ENCODE measurements at places on chromosomes 2 and 18.
A peak's percentile ranks its signal among the peaks of the same experiment; 100 is the strongest.

DNA sequence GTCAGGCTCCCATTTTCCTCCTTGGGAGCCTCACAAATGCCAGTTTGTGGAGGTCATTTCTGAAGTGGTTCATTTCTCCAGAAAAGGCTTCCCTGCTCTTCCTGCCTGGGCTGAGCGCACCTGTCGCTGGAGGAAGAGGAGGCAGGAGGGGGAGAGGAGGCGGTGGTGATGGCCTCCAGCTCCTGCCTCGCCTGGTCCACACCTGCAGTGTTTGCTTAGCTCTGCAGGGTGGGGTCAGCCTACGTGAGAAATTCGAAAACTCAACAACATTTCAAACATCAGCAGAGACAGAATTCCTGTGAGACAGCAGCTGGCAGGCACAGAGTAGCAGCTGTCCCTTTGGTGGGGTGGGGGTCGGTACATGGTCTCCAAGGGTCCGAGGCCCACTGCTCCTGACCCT, 7.9 kb downstream of the IMPA2 start:
- no peak for DNase-seq

- DNase-seq: no peak
Measured at GRCh38 chr18:8366656-8367055, 242.6 kb upstream of the RAB12 start.

DNA sequence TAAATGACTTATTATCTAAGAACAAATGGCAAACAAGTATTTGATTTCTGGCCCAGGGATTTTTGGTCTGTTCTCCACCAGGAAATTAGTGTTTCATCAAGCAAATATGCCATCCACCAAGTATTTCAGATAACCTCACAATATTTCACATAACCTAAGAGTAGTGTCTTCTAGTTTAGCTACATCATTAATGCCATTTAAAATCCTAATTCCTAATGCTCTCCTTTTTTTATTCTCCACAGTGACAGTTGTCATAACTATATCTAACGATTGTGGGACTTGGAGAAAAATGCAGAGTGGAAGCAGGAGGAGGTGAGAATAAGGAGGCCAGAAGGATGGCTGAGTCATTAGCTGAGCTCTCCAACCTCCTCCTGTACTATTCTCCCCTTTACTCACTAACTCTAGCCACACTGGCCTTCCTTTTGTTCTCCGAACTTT, 58.5 kb upstream of the CTLA4 start:
- DNase-seq: no peak

DNA sequence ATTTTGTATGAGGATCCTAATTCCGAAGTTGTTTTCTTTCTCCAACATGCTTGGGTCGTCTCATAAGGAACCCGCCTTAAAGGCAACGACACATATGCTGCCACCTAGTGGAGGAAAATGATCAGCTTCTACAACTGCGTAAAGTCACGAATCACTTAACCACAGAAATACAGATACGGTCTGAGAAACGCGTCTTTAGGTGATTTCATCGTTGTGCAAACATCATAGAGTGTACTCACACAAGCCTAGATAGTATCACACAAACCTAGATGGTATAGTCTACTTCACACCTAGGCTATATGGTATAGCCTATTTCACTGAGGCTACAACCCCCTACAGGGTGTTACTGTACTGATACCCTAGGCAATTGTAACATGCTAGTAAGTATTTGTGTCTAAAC, 13.1 kb downstream of the GNLY start:
- DNase-seq: peak; percentile 82

- no peak for DNase-seq
Measured at GRCh38 chr2:53202063-53202462, 565.5 kb upstream of the CHAC2 start.

- DNase-seq: no peak
Measured at GRCh38 chr2:48532824-48533223, 2.9 kb downstream of the STON1 start.

GRCh38 chr2:160334028-160334741, 134.1 kb upstream of the ITGB6 start:
- no peak for DNase-seq

DNA sequence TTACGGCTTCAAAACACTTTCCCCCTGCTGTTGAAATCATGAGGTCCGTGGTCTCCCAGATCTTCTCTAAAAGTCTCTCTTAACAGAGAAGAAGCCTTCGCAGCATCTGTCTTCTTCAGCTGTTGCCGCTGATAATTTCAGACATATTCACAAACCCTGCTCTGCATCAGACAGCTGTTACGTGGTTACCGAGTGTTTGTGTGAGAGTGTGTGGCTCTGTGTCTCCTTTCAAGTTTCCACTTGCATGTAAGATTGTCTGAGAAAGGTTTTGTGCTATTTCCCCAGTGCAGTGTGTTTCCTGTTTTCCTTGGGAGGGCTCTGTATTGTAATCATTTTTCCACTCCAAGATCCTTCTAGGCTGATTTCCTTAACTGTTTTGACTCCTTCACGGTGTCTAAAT, 32.8 kb downstream of the MAIP1 start:
- DNase-seq: no peak

DNA sequence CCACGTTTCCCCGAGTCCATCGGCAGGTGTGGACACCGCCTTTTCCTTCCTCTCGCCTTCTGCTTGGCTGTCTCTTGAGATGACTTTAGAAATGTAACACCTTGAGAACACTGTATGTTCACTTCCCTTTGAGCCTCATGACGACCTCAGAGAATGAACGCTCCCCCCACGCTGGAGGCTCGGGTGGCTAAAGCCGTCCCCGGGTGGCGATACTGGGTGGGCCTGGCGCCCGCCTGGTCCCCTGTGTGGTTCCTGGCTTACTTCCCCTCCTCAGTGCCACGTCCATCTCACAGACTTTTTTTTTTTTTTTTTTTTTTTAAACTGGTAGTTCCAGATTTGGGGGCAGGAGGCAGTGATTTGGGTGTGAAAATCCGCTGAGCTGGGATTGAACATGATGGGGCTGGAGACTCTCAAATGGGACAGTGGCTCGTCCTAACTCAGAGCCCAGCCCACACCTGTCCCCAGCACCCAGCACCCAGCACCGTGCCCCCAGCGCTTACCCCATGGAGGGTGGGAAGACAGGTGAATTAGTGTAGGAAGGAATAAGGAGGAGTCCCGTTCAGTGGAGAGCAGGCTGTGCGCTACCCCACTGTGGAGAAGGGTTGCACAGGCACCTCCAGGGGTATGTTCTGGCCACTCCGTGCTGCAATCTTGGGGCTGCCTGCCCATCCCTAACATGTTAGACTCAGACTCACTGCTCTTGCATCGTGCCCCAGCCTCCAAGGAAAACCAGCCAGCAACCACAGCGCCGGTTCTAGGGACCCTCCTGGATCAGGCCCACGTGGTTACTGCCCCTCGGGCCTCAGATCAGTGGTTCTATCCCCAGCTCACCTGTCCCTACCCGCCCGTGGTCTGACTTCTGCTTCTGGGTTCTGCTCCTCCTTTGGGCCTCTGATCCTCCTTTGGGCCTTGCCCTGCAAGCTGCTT, 174.0 kb downstream of the ASB1 start:
- no peak for DNase-seq

- DNase-seq: no peak
Measured at GRCh38 chr2:182103526-182103925, 117.9 kb downstream of the PPP1R1C start.

- DNase-seq: peak; percentile 87
Measured at GRCh38 chr2:38581193-38582147, 21.3 kb downstream of the HNRNPLL start.

- DNase-seq: no peak
Measured at GRCh38 chr2:71261534-71261933, 34.6 kb upstream of the PAIP2B start.

GRCh38 chr2:194745557-194746146, 911.4 kb upstream of the SLC39A10 start:
- DNase-seq: no peak

- DNase-seq: no peak
Measured at GRCh38 chr2:43486603-43487002, 109.2 kb downstream of the THADA start.

DNA sequence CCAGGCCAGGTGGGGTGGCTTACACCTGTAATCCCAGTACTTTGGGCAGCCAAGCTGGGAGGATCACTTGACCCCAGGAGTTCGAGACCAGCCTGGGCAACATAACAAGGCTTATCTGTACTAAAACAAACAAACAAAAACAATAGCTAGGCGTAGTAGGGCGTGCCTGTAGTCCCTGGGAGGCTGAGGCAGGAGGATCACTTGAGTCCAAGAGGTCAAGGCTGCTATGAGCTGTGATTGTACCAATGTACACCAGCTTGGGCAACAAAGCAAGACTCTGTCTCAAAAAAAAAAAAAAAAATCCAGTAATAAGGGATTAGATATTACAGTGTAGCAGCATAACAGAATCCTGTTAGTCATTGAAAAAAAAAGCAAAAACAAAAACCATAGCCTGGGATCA, 223.2 kb upstream of the FOSL2 start:
- DNase-seq: no peak

GRCh38 chr2:232275670-232276069, 102.9 kb upstream of the ALPP start:
- no peak for DNase-seq

DNA sequence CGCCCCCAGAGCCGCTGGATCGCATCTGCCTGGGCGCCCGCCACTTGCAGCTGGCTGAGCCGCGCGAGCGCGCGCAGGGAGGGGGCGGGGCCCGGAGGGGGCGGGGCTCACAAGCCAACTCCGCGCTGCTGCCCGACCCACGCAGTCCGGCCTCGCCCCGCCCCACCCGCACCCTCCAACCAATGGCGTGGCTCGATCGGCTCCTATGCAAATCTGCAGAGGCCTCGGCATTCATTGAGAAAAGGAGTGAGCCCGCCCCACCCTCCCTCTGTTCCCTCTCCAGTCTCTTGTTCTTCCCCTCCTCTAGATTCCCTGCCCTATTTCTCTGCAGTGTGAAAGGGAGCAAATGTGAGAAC, at the start of gene ALK:
ALK (minus strand) TSS at position 27 of the 356 bp plus-strand sequence. CDS start 927 bp downstream, outside the sequence.
- DNase-seq: peak; percentile 52

GRCh38 chr18:5961097-5961827, 65.9 kb upstream of the TMEM200C start:
- no peak for DNase-seq

- DNase-seq: no peak
Measured at GRCh38 chr2:56202381-56203121, 18.8 kb downstream of the CCDC85A start.

All from CD4-positive, alpha-beta T cell treated with Interferon alpha-2 for 1 hour (primary cell).